ENCODE measurements at places on chromosomes 6 and 20. TPM values are rescaled to one million over a fixed set of nuclear protein-coding genes. Genes with fewer than 3 reads are reported as not detected.

PBOV1 gene
- not detected for total RNA-seq

MUCL3 gene
- total RNA-seq: not detected

TMEM217 gene
- total RNA-seq: 2.9 TPM

SLC26A8 gene
- under 0.01 TPM for total RNA-seq

DDX43 gene
- 0.39 TPM for total RNA-seq

FAXC gene
- 0.37 TPM for total RNA-seq

MAPK13 gene
- 12.1 TPM for total RNA-seq

FAM83D gene
- total RNA-seq: 28.7 TPM

COL9A1 gene
- not detected for total RNA-seq

CFB gene
- 10.7 TPM for total RNA-seq

AKAP12 gene
- 133 TPM for total RNA-seq

SNRPB gene
- total RNA-seq: 162 TPM

PGC gene
- not detected for total RNA-seq

VWA7 gene
- total RNA-seq: under 0.01 TPM

All from subcutaneous preadipocyte (primary cell).